Globus pallidus (tissue), 1 donor: ENCODE measurements at places on chromosomes 6 and 20.
A peak's percentile ranks its signal among the peaks of the same experiment; 100 is the strongest.

DNA sequence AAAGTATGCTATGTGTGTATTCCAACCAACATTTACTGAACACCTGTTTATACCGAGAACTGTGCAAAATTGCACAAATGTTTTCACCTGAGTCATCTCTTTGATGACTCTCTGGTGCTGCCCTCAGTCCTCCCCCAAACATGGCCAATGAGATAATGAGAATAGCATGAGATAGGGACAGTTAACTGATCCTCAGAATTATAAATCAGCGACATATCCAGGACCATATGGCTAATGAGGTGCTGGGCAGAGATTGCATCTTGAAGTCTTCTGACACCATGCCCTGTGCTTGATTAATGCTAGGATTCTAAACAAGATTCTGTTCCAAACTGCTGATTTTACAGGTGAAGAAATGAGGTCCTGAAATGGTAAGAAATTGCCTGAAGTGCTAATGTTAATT is 13.0 kb downstream of the CLVS2 start:
- DNase-seq = no peak

GRCh38 chr20:37837924-37838323 is 65.0 kb upstream of the VSTM2L start:
- DNase-seq = no peak

- no peak for DNase-seq
Observed at GRCh38 chr20:14288341-14289330, 48.8 kb downstream of the FLRT3 start.

DNA sequence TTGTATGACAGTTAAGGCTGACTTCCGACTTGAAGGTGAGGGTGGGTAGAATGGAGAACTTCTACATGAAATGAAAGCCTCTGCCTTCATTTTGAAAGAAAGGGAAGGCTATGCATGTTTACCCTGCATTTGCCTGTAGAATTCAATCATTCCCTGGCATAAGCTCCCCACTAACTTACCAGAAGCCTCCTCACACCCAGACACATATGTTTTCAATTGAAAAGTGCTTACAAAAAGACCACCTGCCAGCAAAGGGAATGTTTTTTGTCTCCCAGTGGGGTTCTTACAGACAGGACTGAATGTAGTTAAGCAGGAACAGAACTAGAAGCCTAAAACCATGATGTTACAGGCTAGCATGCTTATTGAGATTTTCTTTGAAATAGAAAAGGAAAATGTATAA is 392.1 kb upstream of the HSF2 start:
- no peak for DNase-seq

- DNase-seq = peak; percentile 51
Observed at GRCh38 chr6:83514866-83515466, 2.6 kb downstream of the PRSS35 start.

DNA sequence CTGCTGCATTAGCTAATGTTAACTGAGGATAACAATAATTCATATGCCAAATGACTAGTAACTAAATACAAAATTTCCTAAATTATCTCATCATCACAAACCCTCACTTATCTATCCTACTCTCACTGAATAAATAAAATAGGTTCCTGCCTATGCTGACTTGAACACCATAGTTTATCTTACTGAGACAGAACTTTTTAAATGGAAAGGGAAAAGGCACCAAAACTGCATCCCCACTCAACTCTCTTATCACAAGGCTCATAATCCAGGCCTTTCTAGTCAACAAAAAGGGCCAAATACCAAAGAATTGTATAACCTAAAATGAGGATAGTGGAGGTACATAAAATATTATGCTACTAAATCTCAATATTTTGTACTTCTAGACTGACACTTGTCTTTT is 23.1 kb downstream of the OSTM1 start:
- DNase-seq = no peak

- DNase-seq = no peak
Observed at GRCh38 chr6:14132921-14133275, 15.3 kb downstream of the CD83 start.

GRCh38 chr6:105211831-105212230 is 32.0 kb upstream of the POPDC3 start:
- no peak for DNase-seq

DNA sequence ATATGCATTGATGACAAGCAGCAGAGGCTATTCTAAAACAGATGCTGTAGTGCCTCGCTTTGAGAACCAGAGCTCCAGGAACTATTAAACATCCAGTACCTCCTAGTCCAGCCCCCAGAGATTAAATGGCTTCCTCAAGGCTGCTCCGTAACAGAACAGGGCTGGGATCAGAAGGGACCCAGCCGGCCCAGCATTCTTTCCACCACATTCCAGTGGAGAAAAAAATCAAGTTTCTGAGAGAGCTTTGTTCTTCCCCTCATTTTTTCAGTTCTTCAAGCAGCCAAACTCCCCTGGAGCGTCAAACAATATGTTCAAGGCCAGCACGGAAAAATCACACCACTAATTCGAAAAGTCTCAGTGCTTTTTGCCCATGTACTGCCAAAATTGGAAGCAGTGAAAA is 5.8 kb upstream of the STMND1 start:
- peak; percentile 31 for DNase-seq

- no peak for DNase-seq
Observed at GRCh38 chr6:87407561-87407900, 241 bp upstream of the CFAP206 start.

- DNase-seq = no peak
Observed at GRCh38 chr6:14796974-14797762, 448.7 kb upstream of the JARID2 start.

GRCh38 chr6:106122306-106122918 is 36.3 kb downstream of the PRDM1 start:
- no peak for DNase-seq

- DNase-seq = no peak
Observed at GRCh38 chr6:12875051-12875450, 158.5 kb downstream of the PHACTR1 start.

- no peak for DNase-seq
Observed at GRCh38 chr6:158661156-158661685, 11.4 kb downstream of the SYTL3 start.

DNA sequence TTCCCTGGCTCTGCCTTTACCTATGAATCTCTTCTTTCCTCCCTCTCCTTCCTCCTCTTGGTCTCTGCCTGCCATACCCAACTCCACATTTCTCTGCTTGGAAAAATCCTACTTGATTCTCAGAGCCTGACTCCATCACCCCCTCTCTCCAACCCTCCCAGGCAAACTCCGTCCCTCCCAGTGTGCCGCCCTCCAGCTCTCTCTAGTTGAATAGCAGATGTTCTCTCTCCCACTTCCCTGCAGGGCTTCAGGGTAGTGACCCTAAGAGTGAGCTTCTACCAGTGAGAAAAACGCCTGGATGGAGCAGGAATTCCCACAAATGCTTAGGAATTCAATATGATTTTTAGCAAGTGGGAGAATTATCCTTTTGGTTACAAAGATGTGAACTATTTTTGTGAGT is 141.6 kb downstream of the MTHFD1L start:
- no peak for DNase-seq

DNA sequence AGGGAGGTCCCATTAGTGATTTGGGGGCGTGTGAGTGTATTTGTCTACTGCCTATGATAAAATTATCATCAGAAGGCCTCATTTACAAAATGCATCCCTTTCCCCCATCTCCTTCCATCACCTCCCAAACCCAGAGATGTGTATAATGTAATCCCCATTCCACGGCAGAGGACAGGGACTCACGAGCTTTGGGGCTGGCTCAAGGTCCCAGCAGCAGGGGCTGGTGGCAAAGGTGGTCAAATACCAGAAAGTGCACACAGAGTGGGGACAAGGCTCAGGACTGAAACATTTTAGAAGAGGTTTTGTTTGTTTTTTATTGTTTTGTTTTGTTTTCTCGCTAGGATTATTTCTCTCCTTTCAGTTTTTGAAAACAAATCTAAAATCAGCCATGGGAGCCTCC is 68.5 kb upstream of the TOP1 start:
- DNase-seq = no peak

- no peak for DNase-seq
Observed at GRCh38 chr6:99789767-99790166, 183.1 kb downstream of the PRDM13 start.

- no peak for DNase-seq
Observed at GRCh38 chr20:54048891-54049545, 21.4 kb downstream of the BCAS1 start.
